ENCODE measurements at places on chromosomes 5 and 9.

DNA sequence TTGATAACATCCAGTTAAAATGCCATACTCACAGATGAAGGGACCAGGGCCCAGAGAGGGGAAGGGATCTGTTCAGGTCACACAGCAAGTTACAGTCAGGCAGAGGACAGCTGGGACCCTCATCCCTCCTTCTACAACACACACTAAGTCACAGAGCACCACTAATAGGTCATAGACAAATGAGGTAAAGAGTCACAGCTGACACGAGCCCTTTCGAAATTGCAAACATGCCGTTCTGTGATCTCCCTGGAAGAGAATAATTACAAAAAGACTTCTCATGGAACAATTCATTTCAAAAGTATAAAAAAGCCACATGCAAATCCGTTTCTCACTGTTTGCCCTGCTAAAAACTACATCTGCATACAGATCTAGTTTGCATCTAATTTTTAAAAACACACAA, 15.5 kb downstream of the IGFBPL1 start:
- no peak for DNase-seq
- peaks cover 18% of the 10 kb centered on the region for H3K27me3 ChIP-seq
- no peak overlapping the region for H3K27ac ChIP-seq

- DNase-seq = no peak
- no peak overlapping the region for H3K27ac ChIP-seq
- H3K4me1 ChIP-seq = peaks cover 43% of the 10 kb centered on the region
- H3K4me3 ChIP-seq = no peak overlapping the region
- H3K27me3 ChIP-seq = peaks cover 3% of the 10 kb centered on the region
Measured at GRCh38 chr5:139271201-139272027, 22.1 kb upstream of the MATR3 start.

- no peak overlapping the region for H3K4me3 ChIP-seq
- H3K36me3 ChIP-seq = no peaks in the 10 kb centered on the region
- H3K4me1 ChIP-seq = no peaks in the 10 kb centered on the region
- H3K27ac ChIP-seq = no peak overlapping the region
- H3K27me3 ChIP-seq = peaks cover 4% of the 10 kb centered on the region
- no peak for DNase-seq
Measured at GRCh38 chr5:8700671-8701070, 831.7 kb downstream of the MTRR start.

DNA sequence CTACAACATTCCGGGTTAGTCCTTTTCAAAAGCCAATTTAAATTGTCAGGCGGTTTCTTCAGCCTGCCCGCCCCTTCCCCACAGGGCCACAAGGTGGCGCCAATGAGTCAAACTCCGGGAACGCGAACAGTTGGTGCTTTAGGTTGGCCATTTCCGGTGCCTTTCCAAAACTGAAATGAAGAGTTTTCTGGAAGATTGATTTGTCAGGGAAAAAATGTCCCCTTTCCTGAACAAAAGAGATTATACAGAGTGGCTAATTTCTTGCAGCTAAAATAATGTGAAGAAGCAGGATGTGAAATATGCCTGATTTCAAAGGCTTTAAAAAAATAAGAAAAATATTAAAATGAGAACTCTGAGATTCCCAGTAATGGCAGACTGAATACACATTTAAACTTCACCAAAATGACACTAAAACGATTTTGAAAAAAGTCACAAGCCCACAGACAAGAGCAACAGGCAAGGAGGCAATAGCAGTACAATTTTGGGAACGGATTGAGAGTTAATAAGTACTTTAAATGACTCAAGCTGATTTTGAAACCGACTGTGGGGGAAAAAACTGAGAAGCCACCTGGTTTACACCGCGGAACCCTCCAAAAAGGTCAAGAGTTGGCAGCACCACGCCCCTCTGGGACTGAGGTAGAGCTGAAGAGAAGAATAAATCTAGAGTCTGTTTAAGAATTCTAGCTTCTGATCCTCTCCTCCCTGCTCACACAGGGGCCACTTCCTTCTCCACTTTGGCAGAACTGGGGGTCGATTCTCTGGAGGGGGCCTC, 45.7 kb downstream of the SLC46A2 start:
- no peak overlapping the region for H3K27ac ChIP-seq
- DNase-seq = peak; percentile 83
- peaks cover 5% of the 10 kb centered on the region for H3K4me1 ChIP-seq
- H3K4me3 ChIP-seq = no peak overlapping the region

DNA sequence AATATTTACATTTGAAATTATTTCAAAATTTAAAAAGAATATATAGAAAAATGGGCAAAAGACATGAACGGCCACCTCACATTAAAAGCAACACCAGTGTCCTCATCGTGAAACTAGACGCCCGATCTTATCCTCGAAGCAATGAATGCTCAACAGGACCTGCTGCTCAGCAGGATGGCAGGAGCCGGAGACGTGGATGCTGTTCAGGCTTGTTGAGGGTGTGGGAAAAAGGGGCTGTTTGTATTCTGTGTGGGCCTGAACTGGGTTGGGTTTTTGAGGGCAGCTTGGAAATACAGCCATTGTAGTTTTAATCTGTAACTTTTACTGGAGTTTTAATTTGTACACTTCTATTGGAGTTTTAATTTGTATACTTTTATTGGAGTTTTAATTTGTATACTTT, 20.3 kb downstream of the EXOC3 start:
- H3K27me3 ChIP-seq = no peaks in the 10 kb centered on the region
- H3K36me3 ChIP-seq = peaks cover 51% of the 10 kb centered on the region
- H3K4me1 ChIP-seq = peaks cover 5% of the 10 kb centered on the region
- no peak for DNase-seq

DNA sequence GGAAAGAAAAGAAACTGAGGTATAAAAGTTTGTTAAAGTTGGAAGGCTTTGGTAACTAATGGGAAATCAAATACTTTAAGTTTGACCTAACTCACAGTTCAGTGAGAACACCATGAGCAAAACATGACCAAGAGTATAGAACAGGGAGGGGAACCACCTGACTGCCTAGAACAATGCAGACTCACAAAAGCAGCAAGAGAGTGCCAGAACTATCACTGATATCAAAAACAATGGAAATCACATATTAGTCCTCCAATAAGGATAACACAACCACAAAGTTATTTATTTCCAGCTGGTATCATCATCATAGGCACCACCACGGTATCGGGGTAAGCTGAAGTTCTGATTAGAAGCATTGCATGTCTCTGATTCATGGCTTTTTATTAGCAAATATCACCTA, 77.5 kb downstream of the TRPM6 start:
- no peak overlapping the region for H3K27ac ChIP-seq
- H3K27me3 ChIP-seq = peaks cover 7% of the 10 kb centered on the region
- H3K4me3 ChIP-seq = no peak overlapping the region
- no peak for DNase-seq
- H3K4me1 ChIP-seq = peaks cover 12% of the 10 kb centered on the region
- no peaks in the 10 kb centered on the region for H3K36me3 ChIP-seq

Measured in nephron progenitor cell (in vitro differentiated cells).